ENCODE measurements at places on chromosomes 2 and 18.
A peak's percentile ranks its signal among the peaks of the same experiment; 100 is the strongest.

DNA sequence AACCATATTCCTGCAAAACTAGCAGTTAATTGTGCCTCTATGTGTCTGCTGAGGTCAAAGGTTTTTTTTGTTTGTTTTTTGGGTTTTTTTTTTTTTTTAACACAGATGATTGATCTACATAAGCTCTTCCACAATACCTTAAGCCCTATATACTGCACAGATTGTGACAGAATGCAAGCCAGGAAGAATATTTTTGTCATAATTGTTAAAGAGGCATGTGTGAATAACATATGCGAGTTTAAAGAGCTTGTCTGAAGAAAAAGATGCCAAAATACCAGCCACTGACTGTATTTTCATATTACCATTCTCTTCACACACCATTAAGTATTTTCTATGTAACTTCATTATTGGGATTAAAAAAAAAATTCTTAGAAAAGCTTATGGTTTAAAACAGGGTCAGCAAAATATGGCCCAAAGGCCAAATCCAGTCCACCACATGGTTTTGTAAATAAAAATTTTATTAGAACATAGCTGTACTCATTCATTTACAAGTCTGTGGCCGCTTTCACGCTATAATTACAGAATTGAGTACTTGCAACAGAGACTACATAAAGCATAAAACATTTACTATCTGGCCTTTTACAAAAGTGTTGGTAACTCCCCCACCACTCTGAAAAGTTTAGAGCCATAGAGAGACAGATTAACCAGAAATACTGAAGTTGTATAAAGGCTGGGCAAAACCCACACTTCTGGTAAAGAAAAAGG, 89.9 kb downstream of the TRIP12 start:
- no peak for DNase-seq

- DNase-seq: no peak
These were observed 23.5 kb upstream of the ARL5A start for GRCh38 chr2:151851761-151852160.

- DNase-seq: no peak
These were observed 64.0 kb downstream of the TFCP2L1 start for GRCh38 chr2:121220995-121221394.

DNA sequence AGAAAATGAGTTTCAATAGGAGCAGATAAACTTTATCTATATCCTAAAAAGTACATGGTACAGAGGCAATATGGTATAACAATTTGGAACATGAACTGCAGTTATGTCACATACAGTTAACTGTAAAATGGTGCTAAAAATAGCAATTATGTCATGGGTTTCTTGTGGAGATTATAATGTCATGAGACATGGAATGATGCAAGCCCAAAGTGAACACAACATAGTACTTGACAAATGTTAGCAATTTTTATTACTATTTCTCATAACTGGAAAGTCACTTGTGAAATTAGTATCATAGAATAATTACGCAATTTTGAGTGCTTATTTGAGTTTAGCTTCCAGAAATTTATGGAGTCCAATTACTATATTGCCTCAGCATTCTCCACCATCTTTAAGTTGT, 1263.4 kb downstream of the DSC3 start:
- no peak for DNase-seq

GRCh38 chr2:167191588-167191987, 303.3 kb downstream of the XIRP2 start:
- no peak for DNase-seq

GRCh38 chr2:19673213-19673791, 228.5 kb downstream of the TTC32 start:
- peak; percentile 10 for DNase-seq

GRCh38 chr18:11156978-11157377, 7.6 kb upstream of the PIEZO2 start:
- no peak for DNase-seq

- DNase-seq: no peak
These were observed 5.0 kb upstream of the MYO5B start for GRCh38 chr18:50199921-50200320.

GRCh38 chr18:34283506-34283905, 58.8 kb upstream of the NOL4 start:
- DNase-seq: no peak

GRCh38 chr2:18209934-18210639, 331.6 kb downstream of the KCNS3 start:
- DNase-seq: no peak

Data from hematopoietic multipotent progenitor cell treated with erythropoietin and hydrocortisone succinate and interleukin-3 and kit ligand, for 17 days (in vitro differentiated cells).